HAP-1 (cell line): ENCODE measurements at places on chromosomes 4 and X.

- no peak for DNase-seq
These were observed 51.6 kb upstream of the ELOVL6 start for GRCh38 chr4:110250023-110250387.

DNA sequence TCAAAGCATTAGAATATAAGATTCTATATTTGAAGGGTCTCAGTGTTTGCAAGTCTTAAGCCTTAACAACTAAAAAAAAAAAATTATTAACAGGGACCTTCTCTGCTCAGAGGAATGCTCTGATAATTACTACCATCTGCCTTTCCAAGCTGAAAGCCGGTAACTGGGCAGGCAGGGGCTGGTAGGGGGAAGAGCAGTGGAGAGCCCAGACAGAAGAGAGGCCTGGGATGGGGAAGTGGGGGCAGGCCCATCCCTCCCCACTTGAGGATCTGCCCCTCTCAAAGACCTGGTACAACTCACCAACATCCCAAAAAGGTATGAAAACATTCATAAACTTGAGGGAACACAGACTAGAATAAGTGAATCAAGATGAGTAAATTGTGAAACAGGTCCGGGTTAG is 113.9 kb downstream of the QDPR start:
- no peak for DNase-seq

- peak; percentile 92 for DNase-seq
These were observed 10.3 kb upstream of the TRMT2B start for GRCh38 chrX:101062176-101062575.

GRCh38 chr4:8050555-8051206 is 107.9 kb downstream of the ABLIM2 start:
- DNase-seq: peak; percentile 65

GRCh38 chr4:96317891-96318290 is 478.0 kb downstream of the PDHA2 start:
- no peak for DNase-seq

- no peak for DNase-seq
These were observed 73.5 kb upstream of the SRD5A3 start for GRCh38 chr4:55272589-55272988.

DNA sequence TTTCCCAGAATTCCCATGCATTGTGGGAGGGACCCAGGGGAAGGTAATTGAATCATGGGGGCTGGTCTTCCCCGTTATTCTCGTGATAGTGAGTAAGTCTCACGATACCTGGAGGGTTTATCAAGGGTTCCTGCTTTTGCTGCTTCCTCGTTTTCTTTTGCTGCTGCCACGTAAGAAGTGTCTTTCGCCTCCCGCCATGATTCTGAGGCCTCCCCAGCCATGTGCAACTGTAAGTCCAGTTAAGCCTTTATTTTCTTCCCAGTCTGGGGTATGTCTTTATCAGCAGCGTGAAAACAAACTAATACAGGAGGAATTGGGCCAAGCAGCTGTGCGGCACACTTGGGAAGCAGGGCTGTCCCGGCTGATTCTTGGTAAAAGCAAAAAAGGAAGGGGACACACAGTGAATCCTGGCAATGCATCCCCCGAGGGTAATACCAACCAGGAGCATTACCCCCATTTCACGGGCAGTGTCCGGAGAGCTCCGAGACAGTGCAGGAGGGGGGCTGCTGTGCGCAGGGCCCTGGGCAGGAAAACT is 185.7 kb downstream of the AFAP1 start:
- DNase-seq: no peak

DNA sequence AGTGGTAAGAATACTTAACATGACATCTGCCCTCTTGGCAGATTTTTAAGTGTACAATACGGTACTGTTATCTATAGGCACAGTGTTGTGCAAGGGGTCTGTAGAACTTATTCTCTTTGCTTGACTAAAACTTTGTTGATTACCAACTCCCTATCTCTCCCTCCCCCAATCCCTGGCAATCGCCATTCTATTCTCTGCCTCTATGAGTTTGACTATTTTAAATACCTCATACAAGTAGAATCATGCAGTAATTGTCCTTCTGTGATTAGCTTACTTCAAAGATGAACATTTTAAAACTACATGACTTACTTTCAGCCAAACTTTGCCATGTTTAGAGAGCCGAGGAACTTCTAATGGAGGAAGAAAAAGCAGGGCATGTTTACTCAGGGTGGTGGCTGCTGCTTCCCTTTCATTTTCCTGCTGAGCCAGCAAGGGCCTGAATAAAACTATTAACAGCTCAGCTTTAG is 62.4 kb downstream of the APOO start:
- DNase-seq: no peak

GRCh38 chr4:142243255-142243654 is 602.8 kb downstream of the INPP4B start:
- DNase-seq: no peak

- DNase-seq: no peak
These were observed 2.4 kb upstream of the FGFRL1 start for GRCh38 chr4:1008840-1009541.

- peak; percentile 37 for DNase-seq
These were observed 2185.1 kb upstream of the TENM3 start for GRCh38 chr4:180057891-180058671.

DNA sequence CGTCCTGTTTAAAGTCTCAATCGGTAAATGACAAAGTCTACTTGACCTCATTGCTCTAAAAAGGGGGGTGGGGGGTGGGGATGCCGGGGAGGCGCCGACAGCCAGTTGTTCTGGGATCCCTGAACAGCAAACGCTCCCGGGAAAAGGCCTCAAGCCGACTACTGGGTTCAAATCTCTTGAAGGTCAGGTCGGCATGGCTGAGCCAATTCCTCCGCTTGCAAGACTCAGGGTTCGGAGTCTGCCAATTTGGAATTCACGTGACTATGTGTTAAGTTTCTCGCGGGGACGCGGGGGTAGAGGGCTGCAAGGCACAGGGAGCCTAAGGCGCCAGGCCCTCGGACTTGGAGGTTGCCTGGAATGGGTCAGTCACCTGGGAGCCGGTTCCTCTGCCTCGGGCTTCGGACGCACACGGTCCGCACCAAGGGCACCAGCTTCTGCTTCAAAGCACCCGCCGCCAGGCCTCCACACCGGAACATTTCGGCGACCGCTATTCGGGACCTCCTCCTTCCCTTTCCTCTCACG is 399 bp downstream of the AIFM1 start:
- DNase-seq: no peak

DNA sequence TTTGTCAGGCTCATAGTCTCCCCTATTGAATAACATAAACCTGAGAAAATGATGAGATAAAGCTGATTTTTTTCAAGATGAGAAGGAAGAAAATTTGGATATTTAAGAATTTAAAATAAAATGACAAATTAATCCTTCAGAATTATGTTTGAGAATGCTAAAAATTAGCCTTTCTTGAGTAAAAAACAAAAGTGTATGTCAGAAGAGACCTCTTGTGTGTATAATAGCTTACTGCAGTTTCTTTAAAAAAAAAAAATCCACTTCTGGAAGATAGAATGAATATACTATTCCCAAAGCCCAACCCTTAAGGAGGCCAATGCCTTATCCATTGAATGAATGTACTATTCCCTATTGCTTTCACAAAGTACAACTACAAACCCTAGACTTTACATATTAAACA is 281.8 kb downstream of the RAPGEF2 start:
- no peak for DNase-seq

GRCh38 chr4:101025755-101026154 is 321.6 kb downstream of the PPP3CA start:
- no peak for DNase-seq

DNA sequence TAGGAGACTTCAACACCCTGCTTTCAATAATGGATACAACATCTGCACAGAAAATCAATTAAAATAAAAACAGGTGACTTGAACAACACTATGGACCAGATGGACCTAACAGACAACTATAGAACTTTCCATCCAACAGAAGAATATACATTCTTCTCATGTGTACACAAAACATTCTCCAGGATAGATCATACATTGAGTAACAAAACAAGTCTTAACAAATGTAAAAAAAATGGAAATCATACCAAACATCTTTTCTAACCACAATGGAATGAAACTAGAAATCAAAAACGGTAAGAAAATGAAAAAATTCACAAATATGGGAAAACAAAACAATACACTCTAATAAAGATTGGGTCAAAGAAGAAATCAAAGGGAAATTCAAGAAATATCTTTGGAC is 24.7 kb downstream of the CYP2U1 start:
- DNase-seq: no peak

DNA sequence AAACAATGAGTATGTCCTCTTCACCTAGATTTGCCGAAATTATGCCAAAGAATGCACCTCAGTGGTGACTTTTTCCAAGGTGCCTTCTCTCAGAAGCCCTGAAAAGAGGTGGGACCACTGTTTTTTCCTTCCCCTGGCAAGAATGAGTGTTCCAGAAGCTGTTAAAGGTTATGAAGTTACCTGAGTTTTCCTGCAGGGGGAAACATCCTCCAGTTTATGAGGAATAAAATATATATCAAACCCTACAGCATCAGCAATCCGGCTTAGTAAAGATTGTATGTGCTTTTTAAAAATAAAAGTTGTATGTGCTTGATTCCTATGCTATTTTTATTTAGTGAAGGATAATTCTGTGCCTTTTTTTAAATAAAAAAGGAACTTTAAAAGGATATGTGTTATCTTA is 73.3 kb downstream of the RBM46 start:
- no peak for DNase-seq

DNA sequence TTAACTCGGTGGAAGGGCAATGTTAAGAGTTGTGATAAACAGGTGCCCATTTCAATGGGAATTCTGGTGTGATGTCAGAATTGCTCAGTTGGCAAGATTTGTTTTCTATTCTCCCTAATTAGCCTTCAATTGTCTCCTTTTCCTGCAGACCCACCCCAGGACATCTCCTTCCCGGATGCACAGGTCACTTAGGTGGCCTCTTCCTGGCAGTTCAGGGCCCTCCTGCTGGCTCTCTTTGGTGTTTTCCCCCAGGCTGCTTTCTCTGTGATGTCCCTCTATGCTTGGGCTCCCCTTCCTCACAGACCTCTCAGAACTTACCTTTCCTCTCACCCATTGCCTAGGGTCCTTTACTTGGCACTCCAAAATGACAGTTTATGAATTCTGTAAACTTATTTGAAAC is 126.3 kb downstream of the GPAT3 start:
- no peak for DNase-seq

- no peak for DNase-seq
These were observed 34.7 kb upstream of the LHFPL1 start for GRCh38 chrX:112714357-112714918.

GRCh38 chr4:46316215-46316614 is 73.7 kb downstream of the GABRA2 start:
- no peak for DNase-seq

DNA sequence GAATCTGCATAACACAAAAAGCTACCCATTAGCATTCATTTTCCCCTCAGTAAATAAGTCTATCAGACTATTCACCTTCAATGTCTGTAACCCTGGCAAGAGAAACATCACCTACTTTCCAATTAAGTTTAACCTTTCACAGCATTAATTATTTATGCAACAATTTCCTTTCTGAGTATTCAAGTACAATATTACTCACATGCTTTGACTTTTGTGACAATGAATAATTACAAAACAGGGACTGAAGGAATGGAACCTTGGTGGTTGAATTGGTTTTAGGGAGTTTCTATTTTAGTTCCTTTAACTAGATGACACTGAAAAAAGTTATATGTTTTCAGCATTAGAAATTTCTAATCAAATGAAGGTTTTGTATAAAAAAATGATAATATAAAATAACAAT is 932.3 kb upstream of the EPHA5 start:
- DNase-seq: no peak

DNA sequence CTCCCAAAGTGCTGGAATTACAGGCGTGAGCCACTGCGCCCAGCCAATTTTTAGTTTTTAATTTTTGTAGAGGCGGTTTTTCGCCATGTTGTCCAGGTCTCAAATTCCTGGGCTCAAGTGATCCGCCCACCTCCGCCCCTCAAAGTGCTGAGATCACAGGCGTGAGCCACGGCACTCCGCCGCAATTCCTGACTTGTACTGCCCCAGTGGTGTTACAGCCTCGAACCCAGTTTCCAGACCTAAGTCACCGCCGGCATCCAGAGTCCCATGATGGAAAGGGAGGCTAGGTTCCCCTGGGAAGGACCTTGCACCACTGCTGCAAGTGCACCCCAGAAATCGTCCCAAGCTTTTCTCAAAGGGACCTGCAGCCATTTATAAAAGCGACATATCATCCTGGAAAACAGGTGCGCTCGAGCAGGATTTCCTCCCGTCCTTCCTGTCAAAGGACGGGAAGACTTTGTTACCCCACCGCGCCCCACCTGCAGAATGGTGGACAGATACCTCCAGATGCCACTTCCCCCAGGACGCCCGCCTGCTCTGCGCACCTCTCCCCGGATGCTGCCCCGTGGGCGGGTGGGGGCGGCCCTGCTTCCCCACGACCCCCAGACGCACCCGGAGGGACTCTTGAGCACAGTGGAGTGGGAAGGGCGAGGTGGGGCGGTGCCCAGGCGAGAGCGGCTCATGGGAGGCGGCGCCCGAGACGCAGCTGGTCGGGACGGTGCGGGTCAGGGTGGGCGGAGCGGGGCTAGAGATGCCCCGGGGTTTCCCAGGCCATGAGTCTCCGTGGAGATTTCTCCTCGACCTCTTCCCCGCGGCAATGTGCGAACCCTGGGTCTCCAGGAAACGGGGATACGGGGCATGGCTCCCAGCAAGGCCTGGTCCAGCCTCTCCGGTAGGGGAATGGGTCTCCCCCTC is 947 bp upstream of the RPL10 start:
- DNase-seq: peak; percentile 80

- no peak for DNase-seq
These were observed 3.9 kb upstream of the MFAP3L start for GRCh38 chr4:170030121-170030520.

- no peak for DNase-seq
These were observed 5.3 kb upstream of the FHIP1A start for GRCh38 chr4:151403656-151404055.

GRCh38 chrX:8657883-8658282 is 74.1 kb downstream of the ANOS1 start:
- no peak for DNase-seq

GRCh38 chrX:139246295-139246694 is 284.2 kb upstream of the F9 start:
- DNase-seq: no peak

- DNase-seq: peak; percentile 73
These were observed 50.8 kb upstream of the SETD7 start for GRCh38 chr4:139606579-139607501.
